Right atrium auricular region (tissue), 2 donors: ENCODE measurements at places on chromosomes 12 and 14. TPM values are rescaled to one million over a fixed set of nuclear protein-coding genes. Genes with fewer than 3 reads are reported as not detected.

- no peak overlapping the region for H3K4me3 ChIP-seq
- no peaks in the 10 kb centered on the region for H3K36me3 ChIP-seq
- DNase-seq: no peak
- no peak overlapping the region for H3K27ac ChIP-seq
- no peaks in the 10 kb centered on the region for H3K27me3 ChIP-seq
These were observed 27.1 kb upstream of the MANSC4 start for GRCh38 chr12:27807063-27807703.

- no peak overlapping the region for H3K27ac ChIP-seq
- no peak for DNase-seq
- H3K36me3 ChIP-seq: no peaks in the 10 kb centered on the region
- H3K4me1 ChIP-seq: peaks cover 12% of the 10 kb centered on the region
- H3K27me3 ChIP-seq: no peaks in the 10 kb centered on the region
These were observed 114.4 kb downstream of the PRICKLE1 start for GRCh38 chr12:42475106-42475505.

- no peaks in the 10 kb centered on the region for H3K36me3 ChIP-seq
- no peaks in the 10 kb centered on the region for H3K4me1 ChIP-seq
- no peak overlapping the region for H3K4me3 ChIP-seq
- no peak overlapping the region for H3K27ac ChIP-seq
- no peaks in the 10 kb centered on the region for H3K27me3 ChIP-seq
- DNase-seq: no peak
These were observed 311.5 kb upstream of the OR4E1 start for GRCh38 chr14:21985081-21985480.

DNA sequence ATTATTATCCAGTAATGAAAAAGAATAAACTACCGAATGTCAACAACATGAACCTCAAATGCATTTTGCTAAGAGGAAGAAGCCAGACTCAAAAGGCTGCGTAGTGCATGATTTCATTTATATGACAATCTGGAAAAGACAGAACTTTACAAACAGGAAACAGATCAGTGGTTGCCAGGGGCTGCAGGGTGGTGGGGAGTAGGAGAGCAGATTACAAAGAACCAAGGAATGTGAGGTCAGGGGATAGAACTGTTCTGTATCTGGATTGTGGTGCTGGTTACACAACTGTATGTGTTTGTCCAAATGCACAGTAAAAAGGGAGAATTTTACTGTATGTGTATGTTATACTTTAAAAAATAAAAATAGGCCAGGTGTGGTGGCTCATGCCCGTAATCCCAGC is 89.7 kb upstream of the MYL2 start:
- no peaks in the 10 kb centered on the region for H3K36me3 ChIP-seq
- DNase-seq: no peak
- no peaks in the 10 kb centered on the region for H3K4me1 ChIP-seq
- no peak overlapping the region for H3K4me3 ChIP-seq
- H3K27me3 ChIP-seq: no peaks in the 10 kb centered on the region

- no peaks in the 10 kb centered on the region for H3K27me3 ChIP-seq
- H3K27ac ChIP-seq: no peak overlapping the region
- H3K4me3 ChIP-seq: no peak overlapping the region
These were observed 32.9 kb downstream of the C14orf132 start for GRCh38 chr14:96072076-96072475.

AICDA gene
- 0.12 TPM for total RNA-seq
